ENCODE measurements at places on chromosomes 6 and 20.

GRCh38 chr6:150327117-150327774 lies 41.6 kb upstream of the IYD start:
- DNase-seq: peak; percentile 34

DNA sequence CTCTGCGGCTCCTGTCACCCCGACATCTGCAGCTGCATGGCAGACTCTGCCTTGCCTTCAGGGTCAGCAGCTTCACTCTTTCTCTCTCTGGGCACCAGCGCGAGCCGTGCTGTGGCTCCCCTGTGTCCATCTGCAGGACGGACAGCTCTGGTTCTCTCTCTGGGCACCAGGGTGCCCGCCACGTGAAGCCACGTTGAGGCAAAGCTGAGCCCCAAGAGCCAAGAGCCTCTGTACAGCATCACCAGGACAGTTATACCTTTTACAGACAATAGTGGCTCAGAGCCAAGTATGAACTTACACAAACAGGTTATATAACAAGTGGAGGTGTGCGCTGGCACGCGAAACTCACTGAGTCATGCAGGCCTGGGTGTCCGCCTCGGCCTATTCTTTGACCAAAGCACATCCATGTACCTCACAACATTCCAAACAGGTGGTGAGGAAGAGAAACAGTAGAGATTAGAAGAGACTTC lies 50.8 kb downstream of the FAM50B start:
- no peak for DNase-seq

DNA sequence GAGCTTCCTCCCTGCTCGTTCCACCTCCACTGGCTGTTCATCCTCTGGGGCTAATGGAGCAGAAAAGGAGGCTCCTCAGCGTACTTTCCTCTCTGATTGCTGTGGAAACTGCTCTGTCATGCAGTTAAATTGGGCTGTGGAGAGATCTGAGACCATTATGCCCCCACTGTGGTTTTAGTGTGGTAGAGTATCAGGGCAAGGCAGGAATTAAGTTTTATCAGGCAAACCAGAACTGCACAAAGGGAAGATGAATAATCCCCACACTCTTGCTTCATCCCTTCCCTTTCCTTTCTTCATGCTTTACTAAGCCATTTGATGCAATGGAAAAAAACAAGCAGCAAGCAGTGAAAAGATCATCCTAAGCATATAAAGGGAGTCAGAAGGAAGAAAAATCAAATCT lies 11.9 kb upstream of the ME1 start:
- DNase-seq: no peak

DNA sequence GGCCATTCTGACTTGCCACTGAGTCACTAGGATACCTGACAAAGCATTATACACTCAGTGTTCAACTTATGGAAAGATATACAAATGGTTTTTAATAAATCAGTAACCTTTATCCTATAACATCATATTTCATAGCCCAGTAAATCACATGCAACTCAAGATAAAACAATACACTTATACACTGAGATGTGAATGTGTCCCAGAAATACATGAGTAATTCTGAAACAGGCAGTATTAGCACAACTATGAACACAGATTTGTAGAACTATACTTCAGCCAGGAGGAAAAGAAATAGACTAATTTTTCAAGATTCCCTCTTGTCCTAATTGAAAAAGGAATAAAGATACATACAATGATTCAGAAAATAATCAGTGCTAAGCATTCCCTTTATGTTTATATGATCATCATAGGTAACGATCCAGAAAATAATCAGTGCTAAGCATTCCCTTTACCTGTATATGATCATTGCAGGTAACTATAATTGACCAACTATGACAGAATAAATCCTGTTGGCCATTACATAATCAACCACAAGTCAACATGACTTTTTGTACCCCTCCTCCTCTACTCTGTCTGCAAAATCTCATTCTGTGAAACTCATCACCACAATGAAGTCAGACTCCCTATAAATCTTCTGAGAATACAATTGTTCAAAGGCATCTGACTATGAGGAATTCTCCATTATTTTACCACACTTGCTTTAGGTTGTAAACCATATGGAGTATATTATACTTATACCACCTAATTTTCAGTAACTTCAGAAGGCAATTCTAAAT lies 30.3 kb downstream of the HACE1 start:
- no peak for DNase-seq

- no peak for DNase-seq
Observed at GRCh38 chr6:37241775-37242428, 15.7 kb upstream of the TBC1D22B start.

DNA sequence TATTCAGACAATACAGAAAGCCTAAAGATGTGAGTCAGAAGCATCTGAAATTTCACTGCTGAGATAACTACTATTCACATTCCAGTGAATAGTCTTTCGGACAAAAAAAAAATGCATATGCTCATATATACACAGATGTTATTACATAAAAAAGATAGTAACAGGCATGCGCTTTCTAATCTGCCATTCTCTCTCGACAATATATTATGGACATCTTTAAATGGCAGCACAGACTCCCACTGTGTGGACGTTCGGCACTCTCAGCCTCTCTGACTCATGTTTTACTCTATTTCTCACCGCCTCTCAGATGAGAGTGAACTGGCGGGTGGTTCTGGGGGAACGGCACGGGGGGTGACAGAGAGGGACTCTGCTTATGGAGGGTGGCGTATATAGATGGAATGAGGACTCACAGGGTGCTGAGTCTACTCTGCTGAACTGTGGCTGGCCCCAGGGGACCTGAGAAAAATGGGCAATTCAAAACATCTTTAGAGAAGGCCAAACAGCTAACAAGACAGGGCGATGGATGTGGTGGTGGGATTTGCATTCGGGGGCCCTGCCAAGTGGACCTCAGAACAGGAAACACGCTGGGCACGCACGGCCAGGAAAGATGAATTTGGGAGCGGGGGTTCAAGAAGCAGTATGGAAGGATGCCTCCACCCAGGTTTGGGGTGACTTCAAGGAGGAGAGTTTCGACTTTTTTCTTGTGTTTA lies 68.9 kb downstream of the MDGA1 start:
- no peak for DNase-seq

DNA sequence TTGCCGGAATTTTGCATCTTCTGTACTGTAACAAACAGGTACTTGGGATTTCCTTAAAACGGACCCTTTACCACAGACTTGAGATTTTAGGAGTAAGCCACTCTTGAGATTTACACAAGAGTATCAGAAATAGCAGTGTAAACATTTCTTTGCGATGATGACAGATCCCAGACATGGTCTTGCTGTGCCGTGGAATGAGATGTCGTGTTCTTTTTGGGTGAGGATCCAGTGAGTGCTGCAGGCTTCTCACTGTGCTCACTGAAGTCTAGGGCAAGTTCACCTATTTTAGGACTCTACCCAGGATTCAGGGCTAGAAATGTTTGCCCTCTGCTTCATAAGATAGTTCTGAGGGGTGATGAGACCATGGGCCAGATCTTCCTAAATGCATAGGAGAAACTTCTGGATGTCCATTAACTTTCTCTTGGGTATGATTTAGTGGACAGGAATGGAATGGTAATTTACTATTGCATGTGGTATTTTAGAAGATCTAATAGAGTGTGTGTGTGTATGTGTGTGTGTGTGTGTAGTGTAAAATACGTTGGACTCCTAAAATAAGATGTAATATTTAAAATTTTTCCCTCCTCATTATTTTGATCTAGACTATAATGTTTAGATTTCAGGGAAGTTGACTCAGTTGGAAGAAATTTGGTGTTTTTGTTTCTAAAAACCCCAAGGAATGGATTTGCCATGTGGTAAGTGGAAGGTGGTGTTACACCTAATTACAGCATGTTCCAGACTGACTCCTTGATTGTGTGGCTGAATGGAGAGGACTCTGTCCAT lies 8.5 kb downstream of the LRRC1 start:
- no peak for DNase-seq

- DNase-seq: no peak
Observed at GRCh38 chr6:167579806-167580618, 246.7 kb upstream of the AFDN start.

GRCh38 chr6:43246301-43247113 lies 3.2 kb downstream of the TTBK1 start:
- DNase-seq: peak; percentile 92

- DNase-seq: peak; percentile 86
Observed at GRCh38 chr20:14919501-14920081, 582.2 kb upstream of the FLRT3 start.

DNA sequence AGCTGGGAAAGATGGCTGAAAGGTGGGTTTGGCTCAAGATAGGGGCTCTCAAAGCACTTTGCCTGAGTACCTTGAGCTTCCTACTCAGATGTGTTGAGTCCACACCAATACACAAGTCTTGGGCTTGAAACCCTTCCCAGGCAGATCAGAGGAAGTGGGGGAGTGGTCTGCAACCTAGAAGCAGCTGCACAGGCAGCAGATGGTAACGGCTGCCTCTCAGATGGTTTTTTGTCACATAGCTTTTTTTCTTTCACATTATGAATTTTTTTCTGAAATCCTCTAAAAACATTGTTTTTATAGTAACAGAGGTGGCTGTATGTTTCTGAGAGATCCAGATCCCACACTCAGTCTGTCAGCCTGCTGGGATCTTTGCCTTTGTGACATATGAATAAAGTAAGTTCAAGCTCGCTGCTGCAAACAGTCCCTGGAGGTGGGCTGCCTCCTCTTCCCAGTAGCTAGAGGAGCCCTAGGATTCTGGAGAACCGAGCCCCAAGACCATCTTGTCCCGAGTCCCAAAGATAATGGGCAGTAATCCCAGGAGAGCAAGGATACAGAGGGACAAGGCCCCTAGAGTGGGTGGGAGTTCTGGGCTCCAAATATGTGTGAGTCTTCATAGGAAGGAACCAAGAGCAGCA lies 97.1 kb upstream of the TOP1 start:
- DNase-seq: no peak

GRCh38 chr6:167795321-167795811 lies 31.3 kb upstream of the AFDN start:
- DNase-seq: no peak

- DNase-seq: no peak
Observed at GRCh38 chr20:62437496-62437895, 10.2 kb upstream of the RBBP8NL start.

GRCh38 chr6:132820629-132821381 lies 6.4 kb downstream of the RPS12 start:
- DNase-seq: peak; percentile 50

- DNase-seq: no peak
Observed at GRCh38 chr6:132504757-132505156, 8.2 kb downstream of the STX7 start.

DNA sequence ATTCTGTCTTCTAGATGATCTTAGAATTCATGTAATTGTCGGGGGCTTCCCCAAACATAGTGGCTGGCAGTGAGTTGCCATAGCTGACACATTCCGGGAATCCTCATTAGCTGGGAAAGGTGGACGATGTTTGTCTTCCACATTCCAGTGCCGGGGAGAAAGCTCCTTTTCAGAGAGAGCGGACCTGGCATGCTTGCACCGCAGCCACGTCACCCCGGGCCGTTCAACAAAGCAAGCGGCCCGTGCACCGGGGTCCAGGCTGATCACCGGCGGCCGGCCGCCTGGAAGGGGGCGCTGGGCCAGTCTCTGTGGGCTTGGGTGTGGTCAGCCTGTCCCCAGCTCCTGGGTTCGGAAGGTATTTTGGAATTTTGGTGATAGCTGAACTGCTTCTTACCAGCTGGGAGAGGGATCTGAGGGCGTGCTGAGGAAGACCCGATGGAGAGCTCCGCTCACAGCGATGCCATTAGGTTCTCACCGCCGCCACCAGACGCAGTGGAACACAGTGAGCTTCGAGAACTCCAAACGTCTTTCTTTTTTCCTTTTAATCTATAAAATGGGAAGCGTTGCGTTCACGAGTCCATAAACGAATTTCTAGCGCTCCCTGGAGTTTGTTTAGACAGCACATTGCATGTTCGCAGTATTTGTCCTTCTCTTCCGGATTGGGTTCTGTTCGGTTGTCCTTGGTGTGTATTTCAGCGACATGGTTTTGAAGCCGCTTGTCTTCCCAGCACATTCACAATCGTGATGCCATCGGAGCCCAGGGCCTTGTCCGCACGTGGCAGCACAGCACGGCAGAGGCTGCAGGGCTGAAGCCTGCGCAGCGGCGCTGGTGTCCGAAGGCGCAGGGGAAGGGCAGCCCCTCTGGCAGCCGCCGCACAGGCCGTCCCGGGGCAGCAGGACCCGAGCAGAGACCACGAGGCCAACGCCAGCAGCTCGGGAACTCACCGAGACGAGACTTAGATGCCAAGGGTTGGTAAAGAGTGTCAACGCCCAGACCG lies 557.6 kb downstream of the QKI start:
- peak; percentile 80 for DNase-seq

GRCh38 chr20:56634735-56635385 lies 5.8 kb downstream of the TFAP2C start:
- DNase-seq: no peak

DNA sequence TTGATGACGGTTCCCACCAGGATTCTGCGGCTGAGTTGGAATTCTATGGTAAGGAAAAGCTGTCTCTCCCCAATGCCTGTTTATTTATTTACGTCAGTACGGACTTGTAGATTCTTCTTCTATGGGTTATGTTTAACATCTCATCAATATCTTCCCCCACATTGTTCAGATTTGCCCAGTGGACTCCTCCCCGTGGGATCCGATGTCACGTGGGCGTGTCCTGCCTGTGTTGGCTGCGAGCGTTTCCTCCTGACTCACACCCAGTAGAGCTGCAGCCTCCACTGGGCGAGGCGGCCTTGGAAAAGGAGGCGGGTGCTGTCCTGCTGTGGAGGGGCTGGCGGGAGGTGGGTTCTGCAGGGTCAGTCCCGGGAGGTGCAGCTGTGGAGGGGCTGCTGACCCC lies 46.8 kb upstream of the SLCO4A1 start:
- DNase-seq: no peak
